Stimulated activated CD4-positive, alpha-beta T cell treated with anti-CD3 and anti-CD28 coated beads, Interleukin-12 subunit alpha, Interleukin-12 subunit beta, amount 100 ng/mL, for 48 hours (primary cell): ENCODE measurements at places on chromosomes 6 and 20.

DNA sequence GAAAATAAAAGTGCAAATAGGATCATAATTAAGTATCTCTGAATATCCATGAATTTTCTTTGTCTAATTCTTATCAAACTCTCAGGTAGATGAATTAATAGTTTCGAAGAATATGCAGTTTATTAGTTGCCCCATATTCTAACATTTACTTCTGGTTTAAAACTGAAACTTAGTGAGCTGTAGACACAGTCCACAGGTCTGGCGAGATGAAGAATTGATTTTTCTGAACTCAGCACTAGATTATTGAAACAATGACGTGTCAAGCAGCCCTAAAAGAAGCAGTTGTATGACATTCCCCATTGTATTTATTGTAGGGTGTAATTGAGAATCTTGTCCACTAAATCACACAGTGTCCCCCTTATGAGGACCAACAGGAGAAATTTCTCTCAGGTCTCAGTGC is 407.1 kb downstream of the GRIK2 start:
- DNase-seq = no peak

DNA sequence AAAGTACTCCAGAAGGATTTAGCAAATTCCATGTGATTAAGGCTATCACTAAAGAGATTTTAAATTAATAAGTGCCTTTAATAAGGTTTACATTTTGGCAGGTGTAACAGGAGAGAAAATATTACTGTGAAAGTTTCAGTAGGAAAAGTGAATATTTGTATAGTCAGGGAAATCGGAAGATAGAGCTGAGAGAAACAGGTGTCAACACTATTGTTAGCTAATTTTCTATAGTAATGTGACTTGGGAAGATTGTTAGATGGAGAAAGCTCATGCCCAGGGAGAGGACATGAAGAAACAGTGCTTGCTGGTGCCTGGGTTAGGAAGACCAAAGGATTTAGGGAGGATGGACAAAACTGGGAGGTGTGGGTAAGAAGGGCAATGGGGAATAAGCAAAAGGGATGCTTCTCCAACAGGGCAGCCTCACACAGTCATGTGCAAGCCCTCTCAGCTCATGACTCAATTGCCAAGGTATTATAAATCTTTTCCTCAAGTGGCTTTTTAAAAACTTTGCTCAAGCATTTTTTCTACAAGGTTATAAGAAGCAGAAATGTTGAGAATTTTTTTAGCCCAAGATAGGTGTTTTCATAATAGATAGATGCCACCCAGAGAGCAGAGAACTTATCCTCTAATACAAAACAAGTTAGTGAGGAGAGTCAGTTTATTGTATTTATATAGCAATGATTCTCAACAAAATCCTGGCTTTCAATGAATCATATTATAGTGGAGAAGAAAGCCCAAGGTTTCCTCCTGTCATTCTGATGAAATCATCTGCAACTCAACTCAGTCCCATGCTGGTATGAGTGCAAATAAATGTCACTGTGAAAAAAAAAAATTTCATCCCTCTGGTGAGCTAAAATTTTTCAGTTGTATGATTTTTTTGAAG is 325.2 kb upstream of the NT5E start:
- no peak for DNase-seq

DNA sequence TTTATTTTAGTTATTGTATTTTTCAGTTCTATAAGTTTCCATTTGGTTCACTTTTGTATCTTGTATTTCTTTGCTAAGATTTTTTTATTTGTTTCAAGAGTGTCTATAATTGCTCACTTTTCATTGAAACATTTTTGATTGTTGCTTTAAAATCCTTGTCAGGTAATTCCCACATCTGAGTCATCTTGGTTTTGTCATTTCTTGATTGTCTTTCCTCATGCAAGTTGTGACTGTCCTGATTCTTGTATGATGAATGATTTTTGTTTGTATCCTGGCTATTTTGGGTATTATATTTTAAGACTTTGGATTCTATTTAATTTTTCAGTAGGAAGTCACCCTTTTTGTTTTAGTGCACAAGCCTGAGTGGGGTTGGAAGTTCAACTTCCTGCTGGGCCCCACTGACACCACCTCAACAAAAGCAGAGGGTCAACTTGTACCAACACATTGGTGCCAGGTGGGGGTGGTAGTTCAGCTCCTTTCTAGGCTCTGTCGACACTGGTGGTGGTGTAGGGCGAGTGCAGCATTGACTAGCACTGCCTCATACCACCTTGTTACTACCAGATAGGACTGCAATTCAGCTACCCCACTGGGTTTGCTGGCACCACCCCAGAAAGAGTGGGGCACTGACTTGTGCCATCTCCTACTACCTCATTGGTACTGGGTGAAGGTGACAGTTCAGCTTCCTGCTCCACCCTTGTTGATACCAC is 8.8 kb downstream of the RSPH3 start:
- DNase-seq = no peak

DNA sequence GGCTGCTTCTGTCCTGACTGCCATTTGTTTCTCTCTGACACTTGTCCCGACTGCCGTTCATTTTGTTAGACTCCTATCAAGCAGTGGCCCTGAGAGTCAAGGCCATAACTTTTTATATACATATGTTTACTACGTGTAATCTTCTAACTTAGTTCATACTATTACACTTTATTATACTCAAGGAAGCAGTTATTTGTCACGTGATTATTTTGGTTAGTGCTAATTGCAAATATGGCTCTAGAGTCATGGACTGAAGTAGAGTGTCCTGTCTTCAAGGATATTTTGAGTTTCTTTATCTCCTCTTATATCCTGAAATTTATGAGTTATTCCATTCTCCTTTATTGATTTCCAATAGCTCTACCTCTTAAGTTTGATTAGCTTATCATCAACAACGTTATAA is 294.2 kb upstream of the RNF217 start:
- no peak for DNase-seq

GRCh38 chr6:149651056-149651455 is 2.5 kb upstream of the KATNA1 start:
- no peak for DNase-seq

GRCh38 chr6:89500611-89501010 is 67.7 kb downstream of the ANKRD6 start:
- no peak for DNase-seq

DNA sequence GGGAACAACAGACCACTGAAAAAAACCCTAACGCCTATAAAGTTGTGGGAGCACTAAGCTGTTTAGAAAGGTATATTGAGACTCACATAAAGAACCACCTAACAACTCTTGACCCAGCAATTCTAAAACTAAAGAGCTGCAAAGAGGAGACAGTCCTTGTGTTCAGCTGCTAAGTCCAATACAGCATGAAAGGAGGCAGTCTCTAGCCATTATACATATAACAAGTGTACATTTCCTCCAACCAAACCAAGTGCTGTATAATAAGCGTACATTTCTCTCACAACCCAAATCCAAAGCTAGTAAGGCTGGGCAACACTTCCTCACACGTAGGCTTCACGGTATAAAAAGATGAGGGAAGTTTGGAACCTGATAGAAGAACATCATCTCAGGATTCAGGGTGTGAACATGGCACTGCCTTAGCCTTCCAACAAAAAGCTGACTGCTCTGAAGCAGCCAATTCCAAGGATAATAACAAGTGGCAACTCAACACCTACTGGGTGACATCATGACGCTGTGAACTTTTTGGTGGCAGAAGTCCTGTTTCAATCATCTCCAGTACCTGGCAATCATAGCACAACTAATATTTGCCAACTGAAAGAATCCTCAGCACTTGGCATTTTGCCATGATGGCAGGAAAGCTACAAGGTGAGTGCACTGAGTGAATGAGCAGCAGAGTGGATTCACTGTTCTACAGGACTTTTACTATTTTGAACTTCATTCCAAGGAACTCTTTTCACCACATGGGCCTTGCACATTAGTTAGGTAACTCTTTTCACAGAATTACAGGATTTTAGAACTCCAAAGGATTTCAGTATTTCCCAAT is 16.6 kb downstream of the TBC1D20 start:
- no peak for DNase-seq

DNA sequence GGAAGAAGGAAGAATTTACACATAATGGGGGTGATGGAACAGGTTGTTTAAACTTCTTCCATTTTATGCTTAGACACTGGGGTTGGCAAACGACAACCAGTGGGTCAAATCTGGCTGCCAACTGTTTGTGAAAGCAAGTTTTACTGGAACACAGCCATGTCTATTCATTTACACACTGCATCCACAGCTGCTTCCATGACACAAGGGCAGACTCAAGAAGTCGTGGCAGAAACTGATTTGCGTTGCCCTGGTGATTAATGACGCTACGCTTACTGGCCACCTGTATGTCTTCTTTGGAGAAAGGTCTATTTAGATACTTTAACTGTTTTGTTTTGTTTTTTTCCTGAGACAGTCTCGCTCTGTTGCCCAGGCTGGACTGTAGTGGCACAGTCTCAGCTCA is 19.0 kb downstream of the CTCFL start:
- DNase-seq = no peak

GRCh38 chr6:99393366-99393697 is 663 bp downstream of the COQ3 start:
- DNase-seq = no peak

- no peak for DNase-seq
These were observed 20.5 kb downstream of the TTLL2 start for GRCh38 chr6:167345348-167345747.

DNA sequence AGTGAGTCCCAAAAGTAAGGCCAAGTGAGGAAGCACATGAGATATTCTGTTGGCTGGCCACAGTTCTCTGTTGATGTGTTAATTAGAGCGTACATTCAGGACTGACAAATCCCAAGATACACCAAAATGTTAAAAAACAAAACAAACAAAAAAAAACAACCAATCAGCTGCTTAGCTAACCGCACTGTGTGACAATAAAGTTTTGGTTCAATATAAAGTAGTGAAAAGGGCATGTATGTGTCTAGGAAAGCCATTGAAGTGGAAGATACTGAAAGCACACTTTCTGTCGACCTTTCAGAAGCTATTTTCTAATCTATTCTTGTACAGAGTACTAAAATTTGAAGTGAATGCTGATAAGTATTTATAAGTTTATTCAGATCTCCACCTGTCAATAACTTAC is 26.1 kb downstream of the NHLRC1 start:
- no peak for DNase-seq

GRCh38 chr6:31545291-31545690 is 1.1 kb downstream of the ATP6V1G2 start:
- no peak for DNase-seq

- no peak for DNase-seq
These were observed 30.4 kb downstream of the TGM2 start for GRCh38 chr20:38134427-38135270.

- DNase-seq = no peak
These were observed 56.8 kb downstream of the MYH7B start for GRCh38 chr20:35012227-35013069.

GRCh38 chr20:58619864-58620431 is 31.1 kb upstream of the STX16 start:
- DNase-seq = no peak

DNA sequence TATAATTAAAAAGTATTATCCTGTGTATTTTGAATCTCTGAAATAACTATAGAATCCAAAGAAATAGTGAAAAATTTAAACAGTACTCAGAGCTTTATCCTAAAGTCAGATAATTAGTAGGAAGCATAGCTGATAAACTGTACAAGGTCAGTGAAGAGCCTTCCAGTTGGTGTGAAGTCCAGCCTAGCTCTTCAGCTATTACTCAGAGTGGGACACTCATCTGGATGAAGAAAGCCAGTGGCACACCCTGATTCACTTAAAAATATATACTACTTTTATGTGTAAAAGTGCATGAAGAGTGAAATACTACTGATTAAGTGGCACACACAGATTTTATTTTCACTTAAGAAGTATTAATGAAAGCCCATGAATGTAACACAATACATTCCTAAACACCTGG is 3.1 kb downstream of the IFNGR1 start:
- no peak for DNase-seq

DNA sequence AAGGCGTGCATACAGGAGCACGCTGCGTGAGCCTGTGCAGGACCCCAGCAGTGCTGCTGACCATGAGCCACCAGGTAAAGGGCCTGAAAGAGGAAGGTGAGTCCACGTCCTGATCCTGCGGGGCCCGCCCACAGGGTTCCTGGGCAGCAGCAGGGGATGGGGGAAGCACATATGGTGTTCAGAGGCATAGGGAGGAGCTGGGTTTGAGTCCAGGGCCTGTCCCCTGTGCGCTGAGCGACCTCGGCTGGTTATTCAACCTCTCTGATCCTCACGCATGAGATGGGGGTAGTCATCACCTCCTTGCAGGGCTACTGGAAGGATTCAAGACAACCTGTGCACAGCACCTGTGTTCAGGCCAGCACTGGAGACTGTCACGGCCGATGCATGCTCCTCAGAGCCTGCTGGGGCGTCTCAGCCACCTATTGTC is at the start of gene TMC2:
Gene TMC2, plus strand, starts transcription at position 14 of the 427 bp plus-strand sequence. Its CDS starts 49 bp downstream, at position 63.
- no peak for DNase-seq

GRCh38 chr20:25622049-25622448 is 1.8 kb downstream of the NANP start:
- DNase-seq = no peak

GRCh38 chr20:13515291-13515690 is 123.4 kb downstream of the TASP1 start:
- no peak for DNase-seq

DNA sequence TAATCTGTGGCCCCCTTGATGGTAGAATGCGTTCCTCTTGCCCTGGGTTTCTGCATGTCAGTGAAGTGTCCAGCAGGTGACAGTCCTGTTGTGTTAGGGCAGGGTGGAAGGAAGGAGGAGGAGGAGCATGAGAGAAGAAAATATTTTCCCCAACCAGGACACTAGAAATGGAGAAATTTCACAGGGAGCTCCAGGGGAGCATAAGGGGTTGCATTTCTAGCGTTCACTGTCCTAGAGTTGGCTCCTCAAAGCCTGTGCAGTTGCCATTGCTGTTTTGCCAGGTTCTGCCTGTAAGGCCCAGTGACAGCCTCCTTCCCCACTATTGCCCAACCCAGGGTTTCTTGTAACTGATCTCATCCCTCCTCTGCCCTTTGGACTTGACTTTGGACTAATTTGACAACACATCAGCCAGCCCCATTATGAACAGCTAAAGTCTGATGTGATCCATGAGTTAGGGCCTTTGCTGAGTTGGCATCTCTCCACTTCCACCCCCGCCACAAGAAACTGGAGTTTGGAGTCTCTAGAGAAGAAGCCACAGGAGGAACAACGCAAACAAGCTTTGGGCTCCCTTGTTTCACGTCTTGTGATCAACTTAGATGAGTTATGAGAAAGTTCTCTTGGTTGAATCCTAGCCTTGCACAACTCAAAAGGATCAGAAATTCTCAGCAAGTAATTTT is 14.0 kb upstream of the FAM50B start:
- DNase-seq = no peak
